Fibroblast of the aortic adventitia (primary cell): ENCODE measurements at places on chromosomes 1 and 21. TPM values are rescaled to one million over a fixed set of nuclear protein-coding genes. Genes with fewer than 3 reads are reported as not detected.

GJA4 gene
- total RNA-seq, result not detected in 2 replicates

LUZP1 gene
- total RNA-seq, result 26.2 and 107 TPM in 2 replicates

OR2L13 gene
- total RNA-seq, result not detected in 2 replicates

BTBD8 gene
- 5.2 and 14.0 TPM in 2 replicates for total RNA-seq

DCDC2B gene
- not detected in 2 replicates for total RNA-seq

FCER1G gene
- not detected in 2 replicates for total RNA-seq

KCNJ15 gene
- total RNA-seq, result 0.36 TPM in 1 of 2 replicates, not detected in the other
